ENCODE measurements at places on chromosomes 4 and X. TPM values are rescaled to one million over a fixed set of nuclear protein-coding genes. Genes with fewer than 3 reads are reported as not detected.

- no peak for DNase-seq
Observed at GRCh38 chr4:75655562-75655961, 17.6 kb downstream of the G3BP2 start.

DNA sequence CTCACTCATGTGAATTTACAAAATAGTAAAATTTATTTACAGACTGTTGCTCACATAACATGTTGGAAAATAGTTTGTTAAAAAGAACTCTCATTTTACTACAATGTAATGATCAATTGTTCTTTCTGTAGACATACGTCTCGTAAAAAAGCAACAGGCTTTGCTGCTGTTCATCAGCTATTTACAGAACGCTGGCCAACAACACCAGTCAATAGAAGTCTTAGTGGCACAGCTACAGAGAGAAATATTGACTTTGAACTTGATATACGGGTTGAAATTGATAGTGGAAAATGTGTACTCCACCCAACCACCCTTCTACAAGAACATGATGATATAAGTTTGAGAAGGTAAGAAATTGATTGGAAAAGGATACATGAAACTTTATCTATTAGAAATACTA lies 47.6 kb upstream of the ADAD1 start:
- no peak for DNase-seq

DNA sequence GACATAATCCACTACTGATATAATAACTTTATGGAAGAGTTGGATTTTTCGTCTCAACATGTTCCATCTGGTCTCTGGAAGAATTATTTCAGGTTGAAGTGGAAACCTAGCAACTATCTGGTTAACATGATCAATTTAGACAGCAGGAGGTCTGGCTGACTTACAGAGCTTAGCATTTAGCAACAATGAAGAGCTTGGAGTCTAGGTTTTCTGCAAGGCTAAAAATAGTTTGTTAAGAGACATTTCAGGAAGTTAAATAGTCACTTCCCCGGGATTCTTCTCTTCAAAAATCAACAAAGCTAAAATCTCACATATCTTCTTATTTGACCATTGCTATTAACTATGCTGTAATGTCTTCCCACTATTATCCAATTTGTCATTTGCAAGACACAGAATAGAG lies 418.6 kb upstream of the DIPK2B start:
- DNase-seq, result no peak

ADAMTS3 gene
- total RNA-seq, result 1.6 TPM

All from Daoy (cell line).